ENCODE measurements at places on chromosomes 2 and 18. TPM values are rescaled to one million over a fixed set of nuclear protein-coding genes. Genes with fewer than 3 reads are reported as not detected.

The ACTG2 gene
- total RNA-seq: not detected

DNA sequence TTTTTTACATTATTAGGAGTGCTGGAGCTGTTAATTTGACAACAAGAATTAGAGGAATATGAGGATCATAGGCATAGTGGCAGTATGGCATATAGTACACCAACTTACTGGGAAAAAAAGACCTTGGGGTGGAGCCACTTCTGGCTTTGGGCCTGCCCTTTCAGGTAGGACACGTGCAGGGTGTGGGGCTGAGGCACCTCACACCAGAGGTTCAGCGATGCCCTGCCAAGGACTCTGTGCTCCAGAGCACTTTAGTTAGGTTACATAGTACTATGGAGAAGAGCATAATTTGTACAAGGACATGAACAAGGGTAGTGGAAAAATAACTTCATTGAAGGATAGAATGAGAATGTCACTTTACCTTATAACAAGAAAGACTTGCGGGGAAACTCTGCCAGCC is 77.1 kb upstream of the CD302 start:
- no peak for ATAC-seq

GRCh38 chr2:11121099-11121822 is 34.0 kb upstream of the SLC66A3 start:
- peak; percentile 62 for ATAC-seq

The TTN gene
- 3.1 TPM for total RNA-seq

DNA sequence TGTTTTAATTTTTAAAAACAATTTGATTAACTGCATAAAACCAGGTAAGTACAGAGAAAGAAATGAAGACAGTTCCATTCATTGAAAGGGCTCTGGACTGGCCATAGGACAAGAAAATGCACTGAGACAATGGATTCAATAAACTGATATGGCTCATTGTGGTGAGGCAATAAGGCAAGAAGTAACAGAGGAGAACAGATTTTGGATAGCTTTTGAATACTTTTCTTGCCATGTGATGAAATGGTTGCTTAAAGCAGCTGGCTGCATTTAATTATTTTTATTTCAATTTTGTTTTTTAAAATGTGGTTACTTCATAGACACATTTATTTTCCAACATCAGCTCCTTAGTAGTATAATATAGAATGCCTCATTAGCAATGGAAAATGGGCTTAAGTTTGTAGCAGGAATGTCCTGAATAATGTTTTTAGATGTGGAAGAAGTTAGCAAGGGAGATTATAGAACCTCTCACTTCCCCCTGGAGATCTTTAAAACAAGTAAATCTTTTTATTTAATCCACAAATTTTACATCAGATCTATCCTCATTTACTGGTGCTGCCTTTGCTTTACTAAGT is 646.9 kb upstream of the ZEB2 start:
- ATAC-seq: no peak

The SKOR2 gene
- not detected for total RNA-seq

DNA sequence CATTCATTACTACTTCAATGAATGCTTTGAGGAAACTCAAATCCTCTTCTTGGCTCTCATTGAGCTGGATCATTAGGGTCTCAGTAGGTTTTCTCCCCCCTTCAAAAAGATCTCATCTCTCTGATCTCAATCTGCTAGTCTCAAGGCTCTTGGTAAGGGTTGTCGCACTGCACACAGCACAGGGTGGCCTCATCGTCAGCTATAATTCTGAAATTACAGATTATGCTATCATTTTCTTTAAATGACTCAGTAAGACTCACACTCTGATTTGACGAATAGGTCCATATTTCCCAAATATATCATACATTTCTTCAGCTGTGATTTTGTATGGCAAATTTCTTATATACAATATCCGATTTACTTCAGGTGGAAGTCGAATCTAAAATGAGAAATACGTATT is 2.3 kb downstream of the SF3B6 start:
- no peak for ATAC-seq

The RTN4 gene
- 131 TPM for total RNA-seq

The KCNS3 gene
- not detected for total RNA-seq

The NAT8 gene
- total RNA-seq: not detected

DNA sequence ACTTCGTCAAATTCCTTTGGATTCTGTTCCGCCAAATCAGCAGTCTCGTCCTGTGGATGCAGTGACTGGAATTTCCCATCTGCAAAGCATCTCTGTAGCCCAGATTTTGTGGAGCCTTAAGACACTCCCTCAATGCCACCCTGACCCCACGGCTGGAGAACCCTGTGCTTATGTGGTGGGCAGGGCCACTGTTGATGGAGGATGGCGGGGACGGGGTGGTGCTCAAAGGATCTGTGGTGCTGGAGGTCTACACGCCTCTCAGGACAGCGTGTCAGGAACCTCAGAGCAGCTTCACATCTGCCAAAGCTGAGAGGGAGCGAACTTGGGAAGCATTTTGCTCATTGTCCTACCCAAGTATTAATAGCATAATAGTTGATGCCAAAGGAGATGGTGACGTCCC is 200.1 kb downstream of the MGAT5 start:
- ATAC-seq: no peak

DNA sequence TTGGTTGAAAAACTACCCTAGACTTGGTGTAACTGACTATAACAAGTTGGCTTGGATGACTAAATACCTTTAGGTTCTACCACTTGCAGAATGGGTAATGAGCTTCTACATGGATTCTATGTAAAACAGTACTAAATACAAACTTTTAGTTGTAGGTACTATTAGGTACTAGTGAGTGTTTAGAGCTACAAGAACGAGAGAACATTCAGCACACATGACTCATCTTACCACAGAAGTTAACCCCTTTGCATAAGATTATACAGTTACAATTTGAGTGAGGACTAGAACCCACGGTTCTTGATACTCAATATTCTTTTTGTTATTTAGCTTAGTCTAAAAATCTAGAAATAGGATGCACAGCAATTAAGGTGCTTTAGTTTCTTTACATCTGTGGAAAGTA is 101.7 kb upstream of the TFCP2L1 start:
- peak; percentile 78 for ATAC-seq

GRCh38 chr2:60318544-60318943 is 234.9 kb downstream of the BCL11A start:
- ATAC-seq: no peak

The TNS1 gene
- total RNA-seq: 44.9 TPM

DNA sequence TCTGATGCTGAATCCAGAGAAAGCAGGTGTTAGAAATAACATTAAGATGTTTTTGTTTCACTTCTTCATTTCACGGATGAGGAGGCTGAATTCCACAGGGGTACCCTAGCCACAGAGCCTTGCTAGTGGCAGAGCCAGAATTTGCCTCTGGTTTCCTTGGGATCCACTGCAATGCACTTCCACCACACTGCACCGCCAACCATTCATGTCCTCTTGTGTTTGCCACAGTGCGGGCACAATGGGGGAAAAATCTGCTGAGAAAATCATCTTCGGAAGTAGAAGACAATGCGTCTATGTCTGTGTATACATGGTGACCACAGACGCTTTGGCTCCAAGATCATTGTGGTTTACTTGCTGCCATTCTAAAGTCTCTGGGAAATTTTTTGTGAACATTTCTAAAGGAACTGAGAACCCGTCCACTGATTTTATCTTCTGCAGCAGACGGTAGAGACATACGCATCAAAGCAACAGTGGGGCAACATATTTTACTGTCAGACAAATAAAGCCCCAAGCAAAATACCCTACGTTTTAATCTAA is 14.9 kb downstream of the ICOS start:
- ATAC-seq: peak; percentile 58

DNA sequence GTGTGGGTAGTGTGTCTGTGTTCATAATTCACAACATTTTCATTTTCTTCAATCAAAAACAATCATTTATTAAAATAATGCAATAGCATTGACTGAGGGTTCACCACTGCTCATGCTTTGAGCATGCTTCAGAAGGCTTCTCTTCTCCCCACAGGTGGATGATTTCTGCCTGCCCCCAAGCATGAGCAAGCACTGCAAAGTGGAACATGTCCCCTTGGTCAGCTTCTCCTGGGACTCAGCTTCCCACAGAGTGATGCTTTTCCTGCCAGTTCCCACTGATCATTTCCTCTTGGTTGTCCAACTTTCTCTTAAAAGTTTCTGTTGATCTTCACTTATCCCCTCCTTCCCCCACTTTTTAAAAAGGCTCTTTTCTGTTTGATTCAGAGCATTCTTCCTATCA is 31.5 kb upstream of the CDH19 start:
- no peak for ATAC-seq

DNA sequence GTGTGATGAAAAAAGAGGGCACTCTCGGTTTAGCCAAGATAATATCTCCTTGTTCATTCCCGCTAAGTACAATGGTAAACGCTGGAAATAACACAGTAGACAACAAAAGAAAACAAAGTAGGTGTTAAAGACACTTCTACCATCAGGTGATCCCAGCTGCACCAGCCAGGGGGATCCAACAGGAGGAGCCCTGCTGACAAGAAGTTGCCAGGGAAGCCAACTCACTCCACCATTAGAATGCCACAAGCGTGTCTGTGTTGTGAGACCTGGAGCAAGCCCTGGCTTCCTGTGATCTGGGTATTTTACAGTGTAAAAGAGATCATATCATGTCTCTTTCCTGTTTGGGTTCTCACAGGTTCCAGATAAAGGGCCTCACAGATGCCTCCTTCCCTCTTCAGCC is 117.0 kb downstream of the GRB14 start:
- ATAC-seq: no peak

Measured in activated T-helper 17 cell treated with anti-CD3 and anti-CD28 coated beads, Interleukin-2, amount 50 U/mL, for 72 hours (primary cell).